Liver (tissue), 10 donors: ENCODE measurements at places on chromosomes 6 and 20. TPM values are rescaled to one million over a fixed set of nuclear protein-coding genes. Genes with fewer than 3 reads are reported as not detected.

POU5F1 gene
- 3.2 TPM for total RNA-seq

PHACTR3 gene
- total RNA-seq = 0.42 TPM

SLC35B2 gene
- 22.4 TPM for total RNA-seq

TNFRSF6B gene
- 0.09 TPM for total RNA-seq

GPR6 gene
- total RNA-seq = not detected

AURKA gene
- 1.3 TPM for total RNA-seq

ENPP1 gene
- 53.1 TPM for total RNA-seq

COL12A1 gene
- total RNA-seq = 5.1 TPM

ARFGEF3 gene
- 0.19 TPM for total RNA-seq

SOBP gene
- 2.3 TPM for total RNA-seq

CST1 gene
- total RNA-seq = not detected

HSPA1L gene
- 0.67 TPM for total RNA-seq

DNA sequence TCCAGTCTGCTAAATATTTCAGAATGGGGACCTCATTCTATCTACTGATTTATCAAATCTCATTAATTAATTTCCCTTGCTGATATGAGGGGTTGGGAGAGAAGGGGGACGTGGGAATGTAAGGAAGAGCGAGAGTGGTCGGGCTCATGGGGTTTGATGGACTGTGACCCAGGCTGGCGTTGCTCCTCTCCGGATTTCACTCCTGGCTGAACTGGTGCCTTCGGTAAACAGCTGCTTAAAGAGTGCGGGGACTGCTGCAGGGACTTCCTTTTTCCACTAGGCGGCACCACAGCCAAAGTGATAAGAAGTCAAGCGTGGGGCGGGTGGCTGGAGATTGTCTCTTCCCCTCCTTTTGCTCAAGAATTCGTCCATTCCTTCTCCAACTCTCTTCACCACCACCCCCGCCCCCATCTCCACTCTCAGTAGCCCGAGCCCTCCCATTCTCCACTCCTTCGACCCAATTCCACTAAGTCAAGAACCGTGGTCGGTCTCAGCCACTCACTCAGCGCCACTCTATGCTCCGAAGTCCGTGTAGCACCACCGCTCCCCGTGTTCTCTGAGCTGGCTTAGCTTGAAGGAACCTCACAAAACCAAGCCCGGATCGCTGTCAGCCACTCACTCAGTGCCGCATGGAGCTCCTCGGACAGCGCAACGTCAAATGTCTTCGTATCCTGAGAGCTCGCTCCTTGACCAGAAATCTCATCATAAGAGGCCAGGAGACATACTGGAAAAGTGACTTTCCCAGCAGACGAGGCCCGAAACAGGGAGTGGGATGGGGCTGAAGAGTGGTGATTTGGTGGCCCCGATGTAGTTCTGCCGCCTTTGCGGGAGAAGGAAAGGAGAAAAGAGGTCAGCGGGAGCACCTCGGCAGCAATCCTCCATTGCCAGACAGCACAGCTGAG lies 9.7 kb downstream of the TRIM31 start:
- H3K4me3 ChIP-seq = peak overlapping the region; percentile 16
- no peaks in the 10 kb centered on the region for H3K27me3 ChIP-seq
- H3K36me3 ChIP-seq = no peaks in the 10 kb centered on the region
- peak; percentile 87 for DNase-seq
- H3K27ac ChIP-seq = peak overlapping the region; percentile 49

DNA sequence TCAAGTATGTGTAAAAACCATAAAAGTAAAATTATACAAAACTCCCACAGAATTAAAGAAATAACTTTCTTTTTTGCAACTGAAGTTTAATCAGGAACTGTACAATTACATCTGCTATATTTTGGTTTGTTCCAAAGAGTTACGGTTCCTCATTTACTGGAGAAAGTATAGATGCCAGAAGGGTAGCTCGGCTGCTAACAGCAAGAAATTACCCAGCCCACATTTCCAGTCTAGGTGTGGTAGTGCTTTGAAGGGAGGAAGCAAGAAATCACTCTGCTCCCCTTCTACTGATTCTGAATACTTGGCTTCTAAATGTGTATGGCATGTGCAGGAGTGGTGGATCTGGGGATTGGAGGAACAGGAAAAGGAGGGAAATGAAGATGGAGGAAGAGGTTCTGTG lies 441.3 kb downstream of the CDC5L start:
- DNase-seq = no peak
- no peaks in the 10 kb centered on the region for H3K27me3 ChIP-seq
- no peaks in the 10 kb centered on the region for H3K4me1 ChIP-seq

DNA sequence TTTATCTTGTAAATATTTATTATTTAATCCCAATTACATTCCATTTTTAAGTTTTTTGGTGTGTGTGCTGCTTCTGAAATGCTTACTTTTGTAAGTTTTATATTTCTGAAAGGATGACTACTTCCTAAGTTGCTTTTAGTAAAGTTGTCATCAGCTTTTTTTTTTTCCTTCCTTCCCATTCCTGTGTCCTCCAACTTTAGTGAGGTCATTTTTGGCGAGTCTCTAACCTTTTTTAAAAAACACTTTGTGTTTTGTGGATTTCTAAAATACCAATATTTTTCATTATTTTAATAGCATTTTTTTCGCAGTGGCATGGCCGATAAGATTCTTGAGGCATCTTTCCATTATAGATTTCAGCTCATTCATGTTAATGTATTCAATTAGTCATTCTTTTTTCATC lies 30.9 kb downstream of the FIG4 start:
- DNase-seq = no peak
- H3K27ac ChIP-seq = no peak overlapping the region
- no peaks in the 10 kb centered on the region for H3K4me1 ChIP-seq
- H3K36me3 ChIP-seq = no peaks in the 10 kb centered on the region

GRCh38 chr6:149347067-149347466 lies 29.6 kb downstream of the TAB2 start:
- H3K4me3 ChIP-seq = no peak overlapping the region
- H3K36me3 ChIP-seq = no peaks in the 10 kb centered on the region
- DNase-seq = no peak
- H3K27ac ChIP-seq = no peak overlapping the region
- H3K27me3 ChIP-seq = no peaks in the 10 kb centered on the region

GRCh38 chr6:44642349-44642748 lies 254.8 kb downstream of the CDC5L start:
- no peaks in the 10 kb centered on the region for H3K4me1 ChIP-seq
- H3K4me3 ChIP-seq = no peak overlapping the region
- no peak for DNase-seq
- no peak overlapping the region for H3K27ac ChIP-seq
- H3K36me3 ChIP-seq = no peaks in the 10 kb centered on the region

- no peak overlapping the region for H3K4me3 ChIP-seq
- DNase-seq = no peak
- no peak overlapping the region for H3K27ac ChIP-seq
- peaks cover 2% of the 10 kb centered on the region for H3K36me3 ChIP-seq
Observed at GRCh38 chr20:528923-529604, 14.5 kb downstream of the CSNK2A1 start.

DNA sequence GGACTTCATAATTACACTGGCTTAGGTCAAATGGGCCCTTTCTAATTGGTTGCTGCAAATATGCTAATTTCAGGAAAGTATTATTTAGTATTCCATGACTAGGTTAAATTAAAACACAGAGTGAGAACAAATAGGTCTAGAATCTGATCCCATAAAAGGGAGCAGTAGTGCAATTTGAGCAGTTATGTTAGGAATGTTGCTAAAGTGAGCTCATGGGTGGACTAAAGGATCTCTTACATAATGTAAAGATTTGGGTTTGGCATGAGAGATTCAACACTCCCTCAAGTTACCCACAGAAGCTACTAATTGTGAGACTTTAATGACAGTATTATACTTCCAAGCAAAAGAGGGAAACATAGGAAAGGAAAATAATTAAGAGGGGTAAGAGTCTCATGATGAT lies 109.1 kb downstream of the C6orf58 start:
- H3K4me3 ChIP-seq = no peak overlapping the region
- H3K4me1 ChIP-seq = no peaks in the 10 kb centered on the region

- H3K4me1 ChIP-seq = peaks cover 38% of the 10 kb centered on the region
- H3K27me3 ChIP-seq = no peaks in the 10 kb centered on the region
- H3K27ac ChIP-seq = peak overlapping the region; percentile 53
Observed at GRCh38 chr6:157536223-157536545, 155.2 kb downstream of the ZDHHC14 start.

- H3K27me3 ChIP-seq = no peaks in the 10 kb centered on the region
- H3K4me3 ChIP-seq = no peak overlapping the region
- no peaks in the 10 kb centered on the region for H3K36me3 ChIP-seq
- peaks cover 38% of the 10 kb centered on the region for H3K4me1 ChIP-seq
- peak overlapping the region; percentile 92 for H3K27ac ChIP-seq
Observed at GRCh38 chr20:47354464-47354713, 2.1 kb downstream of the ZMYND8 start.

DNA sequence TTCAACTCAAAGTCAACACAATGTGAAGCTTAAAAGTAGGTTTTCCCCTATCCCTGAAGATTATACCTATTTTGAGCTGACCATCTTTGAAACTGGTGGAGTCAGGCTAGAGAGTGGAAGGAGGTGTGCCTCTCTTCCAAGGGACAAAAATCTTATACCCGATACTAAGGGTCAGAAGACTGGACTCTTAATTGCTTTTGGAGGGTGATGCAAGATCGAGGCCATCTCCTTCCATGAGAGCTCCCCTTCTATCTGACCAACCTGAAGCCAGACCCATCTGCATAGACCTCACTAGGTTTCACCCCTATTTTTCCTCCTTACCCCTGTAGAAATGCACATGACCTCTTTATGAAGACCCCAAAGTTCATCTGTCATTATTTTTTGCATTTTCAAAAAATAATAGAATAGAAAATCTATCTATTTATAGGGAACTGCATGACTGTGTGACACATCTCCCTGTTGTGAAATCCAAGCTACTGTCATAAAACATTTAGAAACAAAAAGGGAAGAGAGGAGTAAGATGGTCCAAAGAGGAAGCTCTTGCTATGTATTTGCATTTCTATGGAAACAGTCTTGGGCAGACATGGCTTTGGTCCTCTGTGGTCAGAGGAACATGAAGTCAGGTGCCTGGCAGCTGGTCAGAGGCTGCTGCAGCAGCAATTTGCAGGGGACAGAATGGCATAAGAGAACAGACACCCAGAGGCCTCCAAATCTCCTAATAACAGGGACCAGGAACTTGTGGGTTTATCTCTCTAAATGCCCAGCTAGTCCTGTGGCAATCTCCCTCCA lies 349.2 kb downstream of the MAFB start:
- no peak overlapping the region for H3K4me3 ChIP-seq
- no peaks in the 10 kb centered on the region for H3K27me3 ChIP-seq
- H3K27ac ChIP-seq = no peak overlapping the region
- DNase-seq = no peak
- no peaks in the 10 kb centered on the region for H3K4me1 ChIP-seq
- H3K36me3 ChIP-seq = no peaks in the 10 kb centered on the region

GRCh38 chr6:166052837-166053236 lies 114.8 kb downstream of the TBXT start:
- DNase-seq = no peak
- H3K27me3 ChIP-seq = no peaks in the 10 kb centered on the region
- no peaks in the 10 kb centered on the region for H3K4me1 ChIP-seq
- no peak overlapping the region for H3K4me3 ChIP-seq
- H3K36me3 ChIP-seq = no peaks in the 10 kb centered on the region

- no peak overlapping the region for H3K27ac ChIP-seq
- H3K4me3 ChIP-seq = no peak overlapping the region
- DNase-seq = no peak
Observed at GRCh38 chr20:38173237-38174156, 8.4 kb upstream of the TGM2 start.
